Stimulated activated CD8-positive, alpha-beta memory T cell treated with anti-CD3 and anti-CD28 coated beads, Interleukin-4, amount 100 ng/mL, for 24 hours (primary cell): ENCODE measurements at places on chromosomes 2 and 18.

DNA sequence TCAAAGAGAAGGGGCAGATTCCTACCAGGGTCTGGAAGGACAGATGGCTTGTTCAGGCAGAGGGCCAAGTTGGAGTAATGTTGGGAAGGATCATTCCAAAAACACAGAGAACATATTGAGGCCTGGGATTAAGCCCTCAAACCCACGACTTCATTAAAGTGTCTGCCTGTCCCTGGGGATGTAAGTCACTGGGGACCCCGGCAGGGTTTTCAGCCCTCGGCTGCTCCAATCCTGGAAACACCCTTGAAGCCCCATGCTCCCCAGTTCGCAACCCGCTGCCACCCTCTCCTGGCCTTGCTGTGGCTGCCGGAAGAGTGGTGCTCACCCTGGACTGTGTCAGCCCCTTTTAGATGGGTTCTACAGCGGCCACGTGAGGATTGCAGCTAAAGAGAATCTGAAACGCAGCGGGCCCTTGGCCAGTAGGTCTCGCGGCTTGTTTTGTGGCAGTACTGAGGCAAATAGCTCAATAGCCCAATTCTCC is 79.9 kb downstream of the EPAS1 start:
- DNase-seq = no peak

GRCh38 chr2:175326801-175327200 is 145.3 kb upstream of the ATP5MC3 start:
- DNase-seq = no peak

- no peak for DNase-seq
These were observed 204.7 kb upstream of the PID1 start for GRCh38 chr2:229475778-229476177.

GRCh38 chr2:195471163-195471562 is 185.9 kb upstream of the SLC39A10 start:
- DNase-seq = no peak

DNA sequence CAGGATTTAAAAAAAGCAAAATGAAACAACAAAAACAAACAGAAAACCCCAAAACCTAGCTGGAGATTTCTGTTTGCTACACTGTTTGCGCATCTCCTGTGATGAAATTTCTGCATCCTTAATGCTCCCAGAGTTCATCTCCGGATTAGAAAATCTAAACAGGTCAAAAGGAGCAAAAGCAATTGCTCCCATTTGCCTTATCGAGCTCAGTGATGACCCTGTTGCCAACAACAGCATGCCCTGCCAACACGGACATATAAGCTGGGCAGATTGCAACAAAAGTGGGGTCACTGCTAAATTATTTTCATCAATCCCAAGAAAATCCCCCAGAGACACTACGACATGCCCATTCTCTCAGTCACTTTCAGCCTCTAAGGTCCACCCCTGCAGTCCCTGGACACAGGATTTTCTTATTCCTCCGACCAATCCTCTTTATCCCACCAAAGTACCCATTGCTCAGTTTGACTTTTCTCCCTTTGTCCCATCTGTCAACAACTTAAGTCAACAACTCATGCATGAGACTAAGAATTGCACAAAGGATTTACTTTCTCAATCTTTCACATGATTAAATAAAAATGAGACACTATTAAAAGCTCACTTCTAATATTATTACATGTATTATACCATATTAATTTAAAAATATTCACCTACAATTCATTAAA is 67.8 kb downstream of the ABCG8 start:
- no peak for DNase-seq

GRCh38 chr18:74654638-74655037 is 57.0 kb downstream of the ZNF407 start:
- DNase-seq = no peak

DNA sequence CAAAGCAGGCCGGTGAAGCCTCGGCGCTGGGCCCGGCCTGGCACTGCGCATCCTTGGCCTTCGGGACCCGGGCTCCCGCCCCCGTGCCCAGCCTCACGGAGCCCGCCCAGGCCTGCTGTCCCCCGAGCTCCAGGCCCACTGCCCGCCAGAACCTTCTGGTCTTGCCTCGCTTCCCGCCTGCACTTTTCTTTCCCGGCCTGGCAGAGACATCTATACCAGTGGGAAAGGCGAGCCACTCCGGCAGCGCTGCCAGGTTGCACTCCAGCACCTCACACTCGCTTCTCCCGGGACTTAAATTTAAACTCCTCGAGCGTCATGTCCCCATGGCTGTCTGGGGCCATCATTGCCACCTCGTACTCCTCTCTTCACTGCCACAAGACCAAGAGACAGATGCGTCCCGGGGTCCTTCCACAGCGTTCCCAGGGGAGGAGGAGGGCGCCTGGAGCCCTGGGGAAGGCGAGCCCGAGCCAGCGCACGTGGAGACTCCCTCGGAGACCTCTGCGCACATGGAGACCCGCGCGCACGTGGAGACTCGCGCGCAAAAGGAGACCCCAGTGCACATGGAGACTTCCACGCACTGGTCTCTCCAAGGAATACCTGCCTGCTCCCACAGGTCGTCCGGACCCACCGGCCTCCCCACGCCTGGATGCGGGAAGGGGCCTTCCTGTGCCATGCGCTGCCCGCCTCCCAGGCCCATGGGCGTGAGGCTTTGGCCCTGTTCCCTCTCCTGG is 253.1 kb upstream of the SALL3 start:
- no peak for DNase-seq

- DNase-seq = no peak
These were observed 20.8 kb downstream of the NCOA1 start for GRCh38 chr2:24511894-24512293.

- no peak for DNase-seq
These were observed 97.4 kb downstream of the STK39 start for GRCh38 chr2:168149986-168150385.

GRCh38 chr2:75513616-75514170 is 47.0 kb downstream of the EVA1A start:
- DNase-seq = no peak

GRCh38 chr2:226304308-226304707 is 495.3 kb downstream of the IRS1 start:
- DNase-seq = no peak

DNA sequence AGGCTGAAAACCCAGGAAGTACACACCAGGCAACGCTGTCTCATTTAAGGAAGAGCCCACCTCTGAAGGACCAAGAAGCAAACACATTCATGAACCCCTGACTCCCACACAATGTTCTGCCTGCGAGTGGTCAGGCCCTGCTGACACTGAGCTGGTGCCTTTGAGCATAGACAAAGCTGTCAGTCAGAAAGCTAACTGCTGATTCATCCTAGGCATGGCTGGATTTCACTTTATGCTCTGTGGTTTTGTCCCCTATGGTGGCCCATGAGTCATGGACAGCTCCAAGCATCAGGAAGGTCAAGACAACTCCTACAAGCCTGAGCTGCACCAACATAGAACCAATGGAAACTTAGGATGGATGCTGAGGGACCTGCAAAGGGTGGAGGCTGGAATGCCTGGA is 78.9 kb downstream of the UXS1 start:
- DNase-seq = no peak

GRCh38 chr18:69032009-69032408 is 234.1 kb downstream of the CCDC102B start:
- DNase-seq = no peak

GRCh38 chr2:206112846-206113547 is 27.0 kb upstream of the INO80D start:
- DNase-seq = no peak

- DNase-seq = no peak
These were observed 7.5 kb downstream of the MAP4K4 start for GRCh38 chr2:101704816-101705578.

DNA sequence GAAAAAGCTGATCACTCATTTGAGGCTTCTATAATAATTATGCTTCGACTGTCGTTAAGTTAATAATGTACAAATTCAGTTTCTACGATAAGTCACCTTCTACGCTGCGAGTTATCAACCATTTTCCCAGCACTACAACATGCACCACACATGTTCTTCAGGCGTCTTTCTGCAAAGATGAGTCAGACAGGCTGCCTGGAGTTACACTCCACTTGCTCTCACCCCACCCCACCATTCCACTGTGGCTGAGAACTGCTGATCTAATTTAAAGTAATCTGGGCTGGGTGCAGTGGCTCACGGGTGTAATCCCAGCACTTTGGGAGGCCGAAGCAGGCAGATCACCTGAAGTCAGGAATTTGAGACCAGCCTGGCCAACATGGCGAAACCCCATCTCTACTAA is 218.6 kb downstream of the DYM start:
- DNase-seq = no peak

- no peak for DNase-seq
These were observed 37.3 kb downstream of the GPD2 start for GRCh38 chr2:156473445-156473844.

DNA sequence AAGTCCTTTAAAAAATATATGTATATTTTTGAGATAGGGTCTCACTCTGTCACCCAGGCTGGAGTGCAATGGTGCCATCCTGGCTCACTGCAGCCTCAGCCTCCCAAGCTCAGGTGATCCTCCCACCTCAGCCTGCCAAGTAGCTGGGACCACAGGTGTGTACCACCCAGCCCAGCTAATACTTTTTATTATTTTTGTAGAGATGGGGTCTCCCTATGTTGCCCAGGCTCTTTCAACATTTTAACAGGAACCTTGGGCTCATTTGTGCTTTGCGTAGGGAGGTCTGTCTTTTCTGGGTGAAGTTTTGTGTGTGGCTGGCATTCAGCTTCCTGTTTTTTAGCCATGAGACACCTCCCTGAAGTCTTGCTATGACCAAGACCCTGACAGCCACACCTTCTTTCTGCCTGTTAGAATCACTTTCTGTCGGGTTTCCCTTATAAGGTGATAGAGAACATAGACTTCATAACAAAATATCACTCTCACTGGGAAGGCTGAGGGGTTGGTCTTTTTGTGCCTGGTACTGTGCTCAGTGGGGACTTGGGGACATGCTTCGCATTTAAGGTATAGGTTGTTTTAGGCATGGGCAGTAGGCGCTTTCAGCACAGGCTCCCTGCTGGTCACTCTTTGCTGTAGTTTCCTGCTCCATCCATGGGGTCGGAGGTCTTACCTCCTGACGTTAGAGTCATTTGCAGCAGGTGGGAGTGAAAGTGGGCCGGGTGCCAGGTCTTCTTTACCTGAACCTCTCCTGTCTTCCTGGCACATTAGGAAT is 3.4 kb downstream of the RAB31 start:
- no peak for DNase-seq

DNA sequence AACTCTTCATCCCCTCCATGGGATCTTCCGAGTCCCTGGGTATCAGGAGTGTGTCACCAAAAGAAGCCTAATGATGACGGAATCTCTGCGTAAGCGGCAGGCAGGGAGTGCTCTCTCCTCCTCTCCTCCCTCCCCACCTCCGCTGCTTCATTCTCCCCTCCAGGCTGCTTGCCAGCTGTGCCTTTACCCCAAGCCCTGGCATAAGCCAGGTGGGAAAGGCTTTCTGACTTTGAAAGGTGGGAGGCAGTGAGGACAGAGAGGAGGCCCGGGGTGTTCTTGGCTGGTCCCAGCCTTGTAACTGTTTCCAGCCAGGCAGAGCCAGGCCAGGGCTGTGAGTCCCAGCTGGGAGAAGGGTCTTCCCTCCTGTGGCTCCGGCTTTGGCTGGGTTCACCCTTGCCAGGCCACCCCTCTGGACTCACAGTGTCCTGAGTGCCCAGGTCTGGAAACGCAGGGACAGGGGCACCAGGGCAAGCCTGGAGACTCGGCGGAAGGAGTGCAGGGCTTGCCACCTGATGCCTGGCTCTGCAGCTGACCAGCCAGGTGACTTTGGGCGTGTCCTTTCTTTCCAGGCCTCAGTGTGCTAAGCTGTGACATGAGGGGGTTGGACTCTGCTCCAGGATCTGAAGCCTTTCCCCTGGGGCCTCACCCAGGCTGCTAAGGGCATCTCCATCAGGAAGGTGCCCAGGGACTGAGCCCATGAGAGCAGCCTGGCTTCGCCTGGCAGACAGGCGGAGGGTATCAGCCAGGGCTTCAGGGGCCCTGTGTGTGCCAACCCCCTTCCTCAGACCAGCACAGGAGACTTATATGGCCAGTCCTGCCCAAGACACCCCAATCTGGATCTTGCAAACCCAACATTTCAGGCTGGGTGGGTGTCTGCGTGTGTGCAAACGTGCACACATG is 32.7 kb upstream of the HPCAL1 start:
- DNase-seq = no peak

DNA sequence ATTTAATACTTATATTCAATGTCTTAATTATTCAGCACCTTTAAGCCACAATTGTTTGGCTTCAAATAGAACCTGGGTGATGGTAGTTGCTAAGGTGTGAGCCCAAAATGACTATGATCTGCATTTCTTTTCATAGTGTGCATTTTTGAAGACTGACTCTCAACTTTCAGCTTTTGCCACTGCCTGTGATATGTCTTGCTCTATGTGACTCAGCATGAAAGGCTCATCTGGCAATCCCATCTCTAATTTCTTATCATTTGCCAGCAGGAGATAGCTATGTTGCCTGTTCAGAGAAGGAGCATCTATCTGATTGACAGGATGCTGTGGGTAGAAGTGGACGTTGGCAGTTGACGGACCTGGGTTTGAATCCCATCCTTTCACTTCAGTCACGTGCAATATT is 34.5 kb upstream of the CCDC93 start:
- DNase-seq = no peak

GRCh38 chr2:104938231-104938941 is 84.5 kb downstream of the POU3F3 start:
- no peak for DNase-seq

- no peak for DNase-seq
These were observed 83.7 kb downstream of the CERKL start for GRCh38 chr2:181573140-181573736.

- no peak for DNase-seq
These were observed 63.6 kb downstream of the DDX1 start for GRCh38 chr2:15655123-15655887.

DNA sequence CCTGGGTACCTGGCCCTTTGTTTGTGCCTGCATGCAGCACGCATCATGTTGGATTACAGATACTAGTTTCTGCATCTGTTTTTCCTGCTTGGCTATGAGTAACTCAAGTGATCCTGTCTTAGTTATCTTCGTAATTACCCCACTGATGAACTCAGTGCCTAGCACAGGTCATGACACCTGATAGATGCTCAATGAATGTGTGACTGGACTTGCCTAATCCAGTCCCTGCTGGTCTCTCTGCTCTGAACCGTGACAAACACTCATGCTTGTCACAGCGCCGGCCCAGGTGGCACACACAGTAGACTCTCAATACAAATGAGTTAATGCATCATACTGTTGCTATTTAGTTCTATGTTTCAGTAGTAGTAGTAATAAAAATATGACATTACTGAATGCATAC is 31.2 kb upstream of the NTSR2 start:
- DNase-seq = no peak

- no peak for DNase-seq
These were observed 339.8 kb downstream of the ZEB2 start for GRCh38 chr2:144180131-144180530.

GRCh38 chr2:102258025-102258385 is 53.4 kb upstream of the IL1RL1 start:
- no peak for DNase-seq

GRCh38 chr2:102508863-102509262 is 35.8 kb downstream of the SLC9A4 start:
- DNase-seq = no peak
